ENCODE measurements at places on chromosomes 12 and 14. TPM values are rescaled to one million over a fixed set of nuclear protein-coding genes. Genes with fewer than 3 reads are reported as not detected.

The CFAP54 gene
- 0.26 TPM for total RNA-seq

The TC2N gene
- 17.4 TPM for total RNA-seq

The ERO1A gene
- total RNA-seq, result 121 TPM

The SLC38A4 gene
- not detected for total RNA-seq

The DIP2B gene
- total RNA-seq, result 22.5 TPM

The BEST3 gene
- total RNA-seq, result not detected

The TOMM20L gene
- total RNA-seq, result not detected

The MAGOHB gene
- total RNA-seq, result 125 TPM

The KIF5A gene
- 1.5 TPM for total RNA-seq

The SPX gene
- total RNA-seq, result 0.31 TPM

GRCh38 chr14:92619671-92620456 lies 106.3 kb downstream of the RIN3 start:
- peaks cover 58% of the 10 kb centered on the region for H3K36me3 ChIP-seq
- no peak overlapping the region for H3K4me3 ChIP-seq
- H3K27ac ChIP-seq, result no peak overlapping the region
- no peaks in the 10 kb centered on the region for H3K27me3 ChIP-seq
- peaks cover 24% of the 10 kb centered on the region for H3K4me1 ChIP-seq

DNA sequence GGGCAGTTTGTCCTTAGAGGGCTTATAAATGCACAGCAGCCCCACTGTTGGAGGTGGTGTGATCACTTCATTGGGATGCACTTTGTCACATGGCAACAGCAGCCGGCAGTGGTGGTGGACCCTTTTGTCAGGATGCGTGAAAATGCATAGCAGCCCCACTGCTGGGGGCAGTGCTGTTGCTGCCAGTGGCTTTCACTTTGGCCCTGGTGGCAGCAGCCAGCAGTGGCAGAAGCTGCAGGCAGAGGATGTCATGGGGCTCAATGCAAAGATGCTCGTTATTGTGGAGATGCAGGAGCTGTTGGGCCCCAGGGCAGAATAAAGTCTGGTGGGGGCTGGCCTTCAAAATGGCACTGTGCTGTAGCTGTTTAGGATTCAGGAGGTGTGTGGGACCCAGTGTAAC lies 173.0 kb upstream of the DAAM1 start:
- H3K27me3 ChIP-seq, result peaks cover 4% of the 10 kb centered on the region
- H3K4me1 ChIP-seq, result no peaks in the 10 kb centered on the region
- no peak overlapping the region for H3K27ac ChIP-seq
- no peak overlapping the region for H3K4me3 ChIP-seq
- DNase-seq, result no peak

GRCh38 chr14:99537399-99537798 lies 56.2 kb downstream of the CCNK start:
- H3K27ac ChIP-seq, result no peak overlapping the region
- H3K4me3 ChIP-seq, result no peak overlapping the region
- no peak for DNase-seq
- no peaks in the 10 kb centered on the region for H3K27me3 ChIP-seq

DNA sequence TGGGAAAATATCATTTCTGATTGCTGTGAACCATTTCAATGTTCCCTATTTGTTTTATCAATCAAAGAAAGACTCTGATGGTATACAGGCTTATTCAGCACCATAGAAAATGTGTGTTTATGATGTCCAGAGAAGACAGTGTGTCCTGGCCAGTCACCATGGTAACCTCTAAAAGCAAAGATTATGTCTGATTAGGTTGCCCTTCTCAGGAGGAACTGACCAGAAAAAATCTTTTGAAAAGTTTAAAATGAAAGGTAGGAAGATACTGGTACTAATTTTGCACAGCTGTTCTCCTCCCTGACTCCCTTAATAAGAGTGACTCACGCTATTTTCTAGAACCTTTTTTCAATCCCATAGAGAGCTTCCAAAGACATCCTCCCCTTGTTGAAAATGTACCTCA lies 391.8 kb upstream of the DCN start:
- peaks cover 14% of the 10 kb centered on the region for H3K4me1 ChIP-seq
- H3K36me3 ChIP-seq, result no peaks in the 10 kb centered on the region
- no peak overlapping the region for H3K4me3 ChIP-seq
- H3K27ac ChIP-seq, result no peak overlapping the region
- DNase-seq, result no peak

DNA sequence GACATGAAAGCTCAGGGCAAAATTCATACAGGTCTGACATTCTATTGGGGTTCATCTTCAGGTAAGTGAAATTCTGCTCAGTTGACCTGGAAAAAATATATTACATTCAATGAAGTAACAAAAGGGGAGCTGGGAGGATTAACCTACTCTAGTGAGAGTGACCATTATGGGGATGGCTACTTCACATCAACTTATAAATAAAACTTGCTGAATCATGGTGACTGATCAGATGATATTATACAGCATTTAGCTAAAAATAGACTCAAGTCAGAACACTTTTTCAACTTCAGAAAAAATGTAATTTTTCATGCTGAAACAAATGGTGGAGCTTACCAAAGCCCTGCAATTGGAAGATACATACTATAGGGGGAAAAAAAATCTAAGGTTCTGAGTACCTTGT lies 800.2 kb downstream of the FSCB start:
- no peaks in the 10 kb centered on the region for H3K36me3 ChIP-seq
- H3K4me1 ChIP-seq, result no peaks in the 10 kb centered on the region
- H3K4me3 ChIP-seq, result no peak overlapping the region
- no peak for DNase-seq

DNA sequence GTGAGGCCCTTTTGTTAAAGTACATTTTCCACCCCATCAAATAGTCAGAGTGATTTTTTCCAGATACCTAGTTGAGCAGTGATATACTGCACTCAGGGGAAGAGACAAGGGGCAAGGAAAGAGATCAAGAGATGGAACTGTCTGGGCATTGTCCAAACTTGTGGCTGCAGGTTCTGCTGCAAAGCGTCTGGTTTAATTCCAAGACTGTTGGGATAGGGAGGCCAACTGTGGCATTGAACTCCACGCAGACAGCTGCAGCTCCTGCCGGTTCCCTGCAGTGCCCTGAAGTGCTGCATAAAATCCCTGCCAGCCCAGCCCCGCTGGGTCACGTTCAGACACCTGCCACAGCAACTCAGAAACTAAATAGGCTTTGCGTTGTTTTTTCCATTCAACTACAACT lies 30.5 kb downstream of the RPH3A start:
- H3K36me3 ChIP-seq, result no peaks in the 10 kb centered on the region
- H3K27ac ChIP-seq, result no peak overlapping the region
- DNase-seq, result no peak
- peaks cover 2% of the 10 kb centered on the region for H3K27me3 ChIP-seq

DNA sequence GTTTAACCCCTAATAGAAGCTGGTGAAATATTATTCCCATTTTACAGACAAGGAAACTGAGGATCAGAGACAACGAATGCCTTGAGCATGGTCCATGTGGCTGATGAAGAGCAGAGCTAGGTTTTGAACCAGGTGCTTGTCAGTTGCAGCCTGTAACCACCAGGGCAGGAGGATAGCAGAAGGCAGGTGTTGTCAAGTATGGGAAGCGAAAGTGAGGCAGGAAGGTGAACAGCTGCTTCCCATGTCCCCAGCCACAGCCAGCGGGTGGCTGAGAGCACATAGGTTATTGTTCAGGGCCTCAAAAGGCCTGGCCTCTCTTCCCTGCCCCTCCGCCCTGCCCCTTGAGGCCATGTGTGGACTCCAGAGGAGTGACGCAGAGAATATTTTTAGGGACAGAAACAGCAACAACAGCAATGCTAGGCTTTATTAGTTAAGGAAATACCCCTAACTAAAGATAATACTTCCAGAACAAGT lies 39.6 kb downstream of the IQSEC3 start:
- H3K27ac ChIP-seq, result no peak overlapping the region
- no peak for DNase-seq
- peaks cover 18% of the 10 kb centered on the region for H3K4me1 ChIP-seq
- H3K4me3 ChIP-seq, result no peak overlapping the region
- no peaks in the 10 kb centered on the region for H3K27me3 ChIP-seq

GRCh38 chr14:61139006-61139599 lies 142.0 kb downstream of the TMEM30B start:
- no peak overlapping the region for H3K4me3 ChIP-seq
- H3K36me3 ChIP-seq, result no peaks in the 10 kb centered on the region
- H3K4me1 ChIP-seq, result no peaks in the 10 kb centered on the region
- DNase-seq, result no peak

- H3K27ac ChIP-seq, result no peak overlapping the region
- H3K4me3 ChIP-seq, result no peak overlapping the region
- H3K27me3 ChIP-seq, result peaks cover 26% of the 10 kb centered on the region
Measured at GRCh38 chr12:2032506-2032905, 20.3 kb upstream of the CACNA1C start.

DNA sequence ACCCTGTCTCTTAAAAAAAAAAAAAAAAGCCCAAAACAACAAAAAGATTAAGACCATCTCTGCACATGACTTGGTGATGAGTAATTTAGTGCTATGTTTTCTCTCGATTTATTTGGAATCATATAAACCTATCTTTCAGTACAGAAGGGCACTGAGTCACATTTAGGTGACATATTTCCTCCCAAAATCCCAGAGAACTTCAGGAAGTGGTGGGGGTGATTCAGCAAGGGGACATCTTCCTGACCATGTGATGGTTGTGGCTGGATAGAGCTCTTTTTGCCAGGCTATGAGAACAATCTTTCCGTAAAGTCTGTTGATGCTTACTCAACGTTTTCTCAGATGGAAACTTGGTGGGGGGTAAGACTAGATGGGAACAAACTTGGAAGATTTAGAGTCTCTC lies 50.0 kb downstream of the PPFIBP1 start:
- H3K36me3 ChIP-seq, result peaks cover 2% of the 10 kb centered on the region
- no peak overlapping the region for H3K27ac ChIP-seq
- no peak overlapping the region for H3K4me3 ChIP-seq
- no peak for DNase-seq
- peaks cover 16% of the 10 kb centered on the region for H3K4me1 ChIP-seq
- H3K27me3 ChIP-seq, result no peaks in the 10 kb centered on the region

GRCh38 chr12:1728824-1729223 lies 38.0 kb downstream of the ADIPOR2 start:
- peaks cover 30% of the 10 kb centered on the region for H3K4me1 ChIP-seq
- H3K36me3 ChIP-seq, result peaks cover 39% of the 10 kb centered on the region
- no peak overlapping the region for H3K27ac ChIP-seq
- no peaks in the 10 kb centered on the region for H3K27me3 ChIP-seq
- no peak overlapping the region for H3K4me3 ChIP-seq

- H3K4me1 ChIP-seq, result peaks cover 55% of the 10 kb centered on the region
- H3K27me3 ChIP-seq, result peaks cover 3% of the 10 kb centered on the region
- H3K27ac ChIP-seq, result peak overlapping the region; percentile 99
- DNase-seq, result peak; percentile 67
- H3K4me3 ChIP-seq, result no peak overlapping the region
- peaks cover 34% of the 10 kb centered on the region for H3K36me3 ChIP-seq
Measured at GRCh38 chr14:51849097-51849496, 11.3 kb upstream of the GNG2 start.

GRCh38 chr12:103517161-103517560 lies 21.4 kb upstream of the C12orf42 start:
- H3K27me3 ChIP-seq, result peaks cover 18% of the 10 kb centered on the region
- no peaks in the 10 kb centered on the region for H3K36me3 ChIP-seq
- no peak for DNase-seq
- no peak overlapping the region for H3K27ac ChIP-seq

DNA sequence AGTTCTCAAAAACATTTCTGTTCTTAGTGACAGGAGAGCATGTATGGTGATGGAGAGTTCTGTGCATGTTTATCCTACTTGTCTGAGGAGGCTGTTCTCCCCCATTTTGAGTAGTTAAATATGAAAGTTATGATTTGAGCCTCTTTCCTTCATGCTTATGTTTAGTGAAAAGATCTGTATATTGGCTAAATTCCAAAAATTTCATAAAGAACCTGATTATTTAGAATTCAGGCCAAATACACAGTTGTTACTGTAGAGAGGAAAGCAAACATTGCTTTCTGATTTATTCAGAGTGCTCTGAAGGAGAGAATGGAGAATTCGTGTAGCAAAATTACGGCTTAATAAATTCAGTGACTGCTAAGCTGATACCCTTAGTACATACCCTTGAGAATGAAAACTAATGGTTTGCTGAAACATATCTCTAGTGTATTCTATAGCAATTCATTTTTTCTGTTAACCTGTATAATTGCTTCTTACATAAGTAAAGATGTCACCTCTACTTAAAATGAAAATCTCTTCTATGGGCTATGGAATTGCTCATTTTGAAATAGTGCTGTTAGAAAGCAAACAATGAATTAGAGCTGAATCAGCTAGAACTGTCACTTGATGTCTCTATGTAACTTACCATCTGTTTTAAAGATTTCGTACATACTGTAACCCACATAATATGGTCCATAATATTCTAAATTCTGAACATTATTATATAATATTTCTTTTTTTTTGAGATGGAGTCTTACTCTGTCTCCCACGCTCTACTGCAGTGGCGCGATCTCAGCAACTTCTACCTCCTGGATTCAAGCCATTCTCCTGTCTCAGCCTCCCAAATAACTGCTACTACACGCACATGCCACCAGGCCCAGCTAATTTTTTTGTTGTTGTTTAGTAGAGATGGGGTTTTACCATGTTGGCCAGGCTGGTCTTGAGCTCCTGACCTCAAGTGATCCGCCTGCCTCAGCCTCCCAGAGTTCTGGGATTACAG lies 417.0 kb upstream of the RGS6 start:
- H3K4me3 ChIP-seq, result no peak overlapping the region
- H3K27ac ChIP-seq, result no peak overlapping the region
- H3K36me3 ChIP-seq, result peaks cover 37% of the 10 kb centered on the region
- DNase-seq, result no peak
- H3K27me3 ChIP-seq, result no peaks in the 10 kb centered on the region

DNA sequence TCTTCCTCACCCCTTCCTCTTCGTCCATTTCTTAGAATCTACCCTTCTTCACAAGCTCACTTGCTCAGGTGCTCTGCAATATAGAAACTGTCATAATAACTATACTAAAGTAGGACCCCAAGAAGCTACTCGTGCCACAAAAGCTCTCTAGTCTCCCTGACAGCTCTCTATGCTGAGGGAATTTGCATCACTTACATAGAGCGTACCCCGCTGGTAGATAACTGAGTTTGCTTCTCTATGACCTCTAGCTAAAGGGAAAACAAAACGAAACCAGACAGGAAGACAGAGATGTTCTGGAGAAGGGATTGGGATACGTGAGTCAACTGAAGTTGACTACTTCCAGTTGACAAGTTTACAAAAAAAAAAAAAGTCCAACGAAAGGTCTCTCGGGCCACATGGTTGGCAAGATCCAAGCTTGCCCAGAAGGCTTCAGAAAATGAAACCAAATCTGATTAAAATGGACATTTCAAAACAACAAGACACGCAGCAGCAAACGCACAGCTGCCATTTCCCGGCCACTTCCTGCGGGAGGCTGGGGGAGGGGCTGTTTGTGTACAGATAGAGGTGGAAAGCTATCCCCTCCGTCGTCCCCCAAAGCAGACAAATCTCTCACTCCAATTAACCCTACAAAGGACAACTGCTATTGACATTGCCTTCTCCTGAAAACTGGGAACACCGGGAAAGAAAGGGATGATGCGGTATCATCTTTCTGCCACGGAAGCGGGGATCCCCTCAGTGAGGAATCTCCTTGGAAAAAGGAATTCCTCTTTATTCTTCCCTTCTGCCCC lies 1.3 kb downstream of the BAZ2A start:
- H3K27me3 ChIP-seq, result no peaks in the 10 kb centered on the region
- H3K27ac ChIP-seq, result peak overlapping the region; percentile 82
- DNase-seq, result peak; percentile 69
- H3K36me3 ChIP-seq, result peaks cover 21% of the 10 kb centered on the region
- H3K4me3 ChIP-seq, result peak overlapping the region; percentile 98

All from activated naive CD8-positive, alpha-beta T cell treated with anti-CD3 and anti-CD28 coated beads for 36 hours (primary cell).